H9 (cell line): ENCODE measurements at places on chromosomes 4 and X.

- no peak for DNase-seq
These were observed 88.1 kb downstream of the ARHGAP6 start for GRCh38 chrX:11577603-11578002.

DNA sequence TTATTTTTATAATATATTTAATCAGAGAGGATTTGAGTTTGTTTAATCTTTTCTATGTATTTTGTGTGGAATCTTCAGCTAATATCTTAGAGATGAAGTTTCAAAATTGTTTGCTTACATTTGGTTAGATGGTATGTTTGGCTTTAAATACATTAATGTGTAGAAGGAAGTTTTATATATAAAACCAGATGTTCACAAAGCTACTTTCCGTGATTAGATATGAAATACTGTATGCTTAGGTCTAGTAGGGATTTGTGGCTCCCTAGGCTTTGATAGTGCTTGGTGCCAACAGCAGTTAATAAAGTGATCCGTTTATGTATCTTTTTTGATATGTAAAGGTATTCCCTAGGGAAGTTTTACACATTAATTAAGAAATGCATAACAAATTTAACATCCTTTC, 223.0 kb downstream of the ARHGAP10 start:
- no peak for DNase-seq

DNA sequence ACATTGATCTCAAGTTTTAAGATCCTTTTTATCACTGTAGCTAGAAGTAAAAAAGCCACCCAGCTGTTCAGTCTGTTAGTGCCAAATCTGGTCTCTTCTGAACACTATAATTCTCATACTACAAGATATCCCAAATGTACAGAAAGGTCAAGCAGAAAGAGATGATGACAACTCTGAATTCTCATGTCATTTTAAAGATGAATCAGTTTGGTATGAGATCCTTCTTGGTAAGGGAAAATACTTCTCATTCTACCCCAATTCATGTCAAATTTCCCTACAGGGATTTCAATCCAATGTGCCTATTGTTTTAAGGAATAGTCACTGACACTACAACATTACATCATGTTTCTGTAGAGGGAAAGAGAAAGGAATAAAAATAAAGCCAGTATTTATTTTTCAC, 184.5 kb downstream of the CPEB2 start:
- no peak for DNase-seq

- no peak for DNase-seq
These were observed 64.0 kb downstream of the KCNIP4 start for GRCh38 chr4:21884615-21885014.

DNA sequence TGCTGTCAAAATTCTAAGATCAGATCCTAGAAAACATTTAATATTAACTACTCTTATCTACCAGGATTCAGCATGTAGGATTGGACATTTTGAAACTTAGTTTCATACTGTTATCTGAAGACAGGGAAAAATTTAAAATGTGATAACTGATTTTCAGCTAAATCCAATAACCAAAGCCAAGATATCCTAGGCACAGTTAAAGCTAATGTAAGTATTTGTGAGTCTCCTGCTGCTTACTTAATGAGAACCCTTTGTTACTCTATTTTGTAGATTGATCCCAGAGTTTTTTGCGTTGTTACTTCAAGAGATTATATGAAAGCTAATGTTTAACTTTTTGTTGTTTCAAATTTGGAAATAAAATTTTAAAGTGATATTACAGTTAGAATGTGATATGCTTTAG, 2.0 kb downstream of the CPE start:
- no peak for DNase-seq

- no peak for DNase-seq
These were observed 38.3 kb upstream of the LGI2 start for GRCh38 chr4:25069014-25069413.

DNA sequence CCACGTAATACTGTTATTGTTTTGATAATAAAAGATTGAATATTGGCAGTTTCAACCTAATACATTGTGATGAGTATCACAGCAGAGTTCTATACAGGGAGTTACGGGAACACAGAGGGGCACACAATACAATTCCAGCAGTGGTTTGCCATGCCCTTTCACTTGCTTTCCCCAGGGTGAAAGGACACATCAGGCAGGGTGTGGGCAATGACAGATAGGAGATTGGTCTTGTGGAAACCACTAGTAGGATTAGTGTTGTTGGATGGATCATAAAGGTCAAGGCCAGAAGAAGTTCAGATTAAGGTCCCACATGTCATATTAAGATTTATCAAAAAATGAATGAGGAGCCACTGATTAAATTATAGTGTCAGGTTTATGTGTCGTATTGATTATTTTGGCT, 8.1 kb downstream of the HSD17B11 start:
- DNase-seq, result no peak

DNA sequence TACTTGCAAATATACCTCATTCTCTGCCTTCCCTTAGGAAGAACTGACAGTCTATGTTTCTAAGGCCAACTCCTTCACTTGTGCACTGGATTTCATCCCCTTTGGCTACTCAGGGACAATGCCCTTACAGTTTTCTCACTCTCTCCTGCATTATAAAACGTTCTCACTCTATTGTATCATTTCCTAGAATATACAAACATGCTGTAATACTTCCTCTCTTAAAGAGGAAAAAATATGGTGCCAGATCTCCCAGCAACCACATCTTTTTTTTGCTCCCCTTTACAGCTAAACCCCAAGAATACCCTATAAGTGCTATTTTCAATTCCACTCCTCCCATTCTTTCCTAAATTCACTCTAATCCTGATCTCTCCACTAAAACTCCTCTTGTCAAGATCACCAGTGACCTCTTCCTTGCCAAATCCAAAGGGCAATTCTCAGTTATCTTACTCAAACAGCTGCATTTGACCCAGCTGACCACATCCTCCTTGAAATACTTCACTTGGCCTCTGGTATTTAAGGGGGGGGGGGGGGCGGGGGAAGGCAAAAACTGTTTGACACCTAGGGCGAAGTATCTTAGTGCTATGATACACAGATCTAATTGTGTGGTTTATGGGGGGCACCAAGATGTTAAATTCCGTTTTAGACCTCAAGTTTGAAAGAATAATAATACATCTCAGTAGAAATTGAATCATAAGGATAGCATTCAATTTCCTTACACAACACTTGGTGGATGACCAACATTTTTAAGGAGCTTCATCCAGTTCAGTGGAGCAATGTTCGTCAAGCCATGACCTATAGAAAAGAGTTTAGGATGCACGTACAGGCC, 1.6 kb downstream of the RCHY1 start:
- DNase-seq, result no peak

- DNase-seq, result no peak
These were observed 41.1 kb upstream of the AFF2 start for GRCh38 chrX:148459343-148459742.

- no peak for DNase-seq
These were observed 3.4 kb upstream of the HOPX start for GRCh38 chr4:56684320-56685050.

GRCh38 chr4:77169481-77169880, 12.5 kb downstream of the CCNG2 start:
- no peak for DNase-seq

GRCh38 chr4:76564123-76564915, 129.3 kb downstream of the SHROOM3 start:
- DNase-seq, result no peak

- no peak for DNase-seq
These were observed 90.0 kb upstream of the GATB start for GRCh38 chr4:151850791-151851213.

- DNase-seq, result no peak
These were observed 179.6 kb upstream of the NOCT start for GRCh38 chr4:138835832-138836533.

GRCh38 chr4:17094876-17095210, 196.4 kb upstream of the LDB2 start:
- DNase-seq, result no peak

GRCh38 chr4:62199291-62199810, 999.2 kb downstream of the ADGRL3 start:
- DNase-seq, result no peak

GRCh38 chr4:2803624-2804448, 11.0 kb downstream of the SH3BP2 start:
- DNase-seq, result no peak

- DNase-seq, result no peak
These were observed 75.9 kb upstream of the AFAP1 start for GRCh38 chr4:8015512-8015911.

DNA sequence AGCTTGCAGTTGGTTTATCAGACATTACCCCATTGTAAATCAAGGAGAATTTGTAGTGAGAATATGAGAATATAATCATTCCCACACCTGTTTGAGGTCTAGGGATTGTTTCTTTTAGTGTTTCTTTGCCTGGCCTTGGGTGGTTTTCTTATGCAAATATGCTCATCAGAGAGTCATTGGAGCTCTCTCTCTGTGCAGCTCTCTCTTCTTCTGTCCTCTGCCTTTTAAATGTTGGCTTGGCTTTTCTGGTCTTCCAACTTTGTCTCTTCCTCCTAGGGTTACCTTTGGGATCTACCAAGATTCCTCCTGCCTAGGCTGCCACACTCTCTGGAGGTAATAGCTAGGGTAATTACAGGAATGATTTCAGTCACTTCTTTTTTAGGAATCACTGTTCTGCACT, 102.3 kb upstream of the ARSJ start:
- DNase-seq, result no peak

DNA sequence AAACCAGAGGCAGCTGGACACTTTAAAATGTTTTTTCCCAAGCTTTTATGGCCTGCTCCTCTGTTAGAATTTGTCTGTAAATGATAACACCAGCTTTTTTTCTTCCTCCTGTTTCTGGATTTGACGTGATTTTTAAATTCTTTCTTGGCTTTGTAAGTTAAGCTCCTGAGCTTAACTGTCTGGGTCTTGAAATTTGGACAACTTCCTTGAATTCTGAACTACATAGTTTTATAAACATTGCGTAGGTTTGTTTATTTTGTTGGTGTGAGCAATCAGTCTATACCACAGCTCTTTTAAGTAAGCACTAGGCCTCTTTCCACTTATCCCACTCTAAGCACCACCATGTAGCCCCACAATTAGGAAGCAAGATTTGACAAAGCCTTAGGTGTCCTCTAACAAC, 144.4 kb upstream of the GUCY1A1 start:
- DNase-seq, result no peak

- DNase-seq, result no peak
These were observed 44.9 kb upstream of the BBS12 start for GRCh38 chr4:122687531-122688061.

DNA sequence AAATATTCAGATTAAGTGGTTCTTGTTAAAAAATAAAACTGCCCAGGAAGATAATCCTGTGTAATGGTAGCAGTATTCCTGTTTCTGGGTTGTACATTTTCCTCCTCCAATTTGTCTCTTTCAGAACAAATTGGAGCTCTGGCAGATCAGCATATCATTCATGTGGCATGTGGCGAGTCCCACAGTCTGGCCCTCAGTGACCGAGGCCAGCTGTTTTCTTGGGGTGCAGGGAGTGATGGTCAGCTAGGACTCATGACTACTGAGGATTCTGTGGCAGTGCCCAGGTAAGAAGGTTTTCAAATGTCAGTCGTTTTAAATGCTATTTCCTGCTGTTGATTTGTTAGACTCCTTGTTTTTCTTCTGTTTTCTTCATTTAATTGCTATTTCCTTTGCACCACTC, 47.9 kb downstream of the NAP1L5 start:
- DNase-seq, result no peak

DNA sequence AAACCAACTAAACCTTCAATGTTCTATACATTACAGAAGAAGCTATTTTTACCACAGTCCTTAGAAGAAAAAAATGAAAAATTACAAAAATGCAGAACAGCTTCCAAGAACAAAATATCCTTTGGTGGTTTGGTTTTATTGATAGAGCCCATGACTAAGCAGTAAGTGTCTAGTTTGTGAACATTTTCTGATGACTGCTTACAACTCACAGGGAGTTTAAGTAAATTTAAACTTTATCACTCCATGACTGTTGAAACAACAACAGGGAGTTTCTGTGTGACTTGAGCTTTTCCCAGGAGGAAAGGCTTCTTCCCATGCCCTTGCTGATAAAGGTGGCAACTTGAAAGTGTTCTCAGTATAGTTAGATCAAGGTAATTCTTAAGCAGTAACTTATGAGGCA, 2.9 kb downstream of the PF4 start:
- DNase-seq, result no peak

DNA sequence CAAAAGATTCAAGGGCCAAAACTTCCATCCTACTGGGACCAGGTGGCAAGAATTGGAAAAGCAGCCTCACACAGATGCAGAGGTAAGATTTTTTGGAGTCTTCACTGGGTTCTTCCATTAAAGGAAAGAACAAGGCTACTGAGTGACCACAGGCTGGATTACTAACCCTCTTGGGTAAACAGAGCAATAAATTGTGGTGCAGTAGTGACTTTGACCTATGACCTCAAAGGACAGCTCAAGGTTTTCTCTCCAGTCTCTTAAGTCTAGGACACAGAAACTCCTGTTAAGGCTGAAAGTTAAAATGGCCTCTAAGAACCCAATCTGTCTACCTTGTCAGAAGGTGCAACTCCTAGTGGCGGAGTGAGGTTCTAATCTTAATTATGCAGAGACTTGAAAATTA, 464.9 kb downstream of the SMARCA1 start:
- DNase-seq, result no peak
